ENCODE measurements at places on chromosomes 5 and 9.

DNA sequence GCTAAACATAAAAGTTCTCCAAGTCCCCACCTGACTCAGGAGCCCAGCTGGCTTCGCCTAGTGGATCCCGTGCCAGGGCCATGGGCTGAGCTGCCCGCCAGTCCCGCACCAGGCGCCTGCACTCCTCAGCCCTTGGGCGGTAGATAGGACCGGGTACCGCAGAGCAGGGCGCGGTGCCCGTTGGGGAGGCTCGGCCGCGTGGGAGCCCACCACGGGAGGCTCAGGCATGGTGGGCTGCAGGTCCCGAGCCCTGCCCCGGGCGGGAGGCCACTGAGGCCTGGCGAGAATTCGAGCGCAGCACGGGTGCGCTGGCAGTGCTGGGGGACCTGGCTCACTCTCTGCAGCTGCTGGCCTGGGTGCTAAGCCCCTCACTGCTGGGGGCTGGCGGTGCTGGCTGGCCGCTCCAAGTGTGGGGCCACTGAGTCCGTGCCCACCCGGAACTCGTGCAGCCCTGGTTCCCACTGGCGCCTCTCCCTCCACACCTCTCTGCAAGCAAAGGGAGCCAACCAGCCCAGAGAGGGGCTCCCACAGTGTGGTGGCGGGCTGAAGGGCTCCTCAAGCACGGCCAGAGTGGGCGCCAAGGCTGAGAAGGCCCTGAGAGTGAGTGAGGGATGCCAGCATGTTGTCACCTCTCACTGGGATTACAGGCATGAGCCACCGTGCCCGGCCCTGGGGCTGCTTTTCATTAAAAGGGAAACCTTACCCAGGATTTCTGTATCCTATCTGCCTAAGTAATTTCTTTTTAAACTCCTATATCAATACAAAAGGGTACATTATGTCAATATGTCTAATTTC, 9.7 kb upstream of the SPZ1 start:
- no peak overlapping the region for H3K4me3 ChIP-seq
- no peaks in the 10 kb centered on the region for H3K36me3 ChIP-seq
- H3K27ac ChIP-seq: no peak overlapping the region
- no peak for DNase-seq
- no peaks in the 10 kb centered on the region for H3K27me3 ChIP-seq

DNA sequence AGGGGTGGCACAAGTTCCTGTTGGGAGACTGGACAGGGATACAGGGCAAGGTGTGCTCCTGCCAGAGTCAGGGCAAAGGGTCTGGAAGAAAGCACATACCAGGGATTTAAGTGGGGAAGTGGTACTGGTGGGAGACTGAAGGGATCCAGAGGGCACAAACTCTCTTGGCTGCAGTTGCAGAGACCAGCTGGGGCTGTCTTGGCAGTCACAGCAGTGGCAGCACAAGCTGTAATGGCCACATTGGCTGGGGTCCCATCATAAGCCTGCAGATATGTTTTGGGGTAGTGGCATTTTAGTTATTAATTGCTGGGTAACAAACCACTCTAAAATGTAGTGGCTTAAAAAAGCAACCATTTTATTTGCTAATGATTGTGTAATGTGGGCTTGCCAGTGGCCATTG, 492.2 kb downstream of the ENC1 start:
- H3K27me3 ChIP-seq: peaks cover 21% of the 10 kb centered on the region
- H3K36me3 ChIP-seq: no peaks in the 10 kb centered on the region
- no peak overlapping the region for H3K27ac ChIP-seq
- no peak overlapping the region for H3K4me3 ChIP-seq
- no peak for DNase-seq

GRCh38 chr5:71880536-71880935, 161.5 kb downstream of the CARTPT start:
- no peak overlapping the region for H3K27ac ChIP-seq
- no peak for DNase-seq
- no peaks in the 10 kb centered on the region for H3K36me3 ChIP-seq
- no peaks in the 10 kb centered on the region for H3K27me3 ChIP-seq

DNA sequence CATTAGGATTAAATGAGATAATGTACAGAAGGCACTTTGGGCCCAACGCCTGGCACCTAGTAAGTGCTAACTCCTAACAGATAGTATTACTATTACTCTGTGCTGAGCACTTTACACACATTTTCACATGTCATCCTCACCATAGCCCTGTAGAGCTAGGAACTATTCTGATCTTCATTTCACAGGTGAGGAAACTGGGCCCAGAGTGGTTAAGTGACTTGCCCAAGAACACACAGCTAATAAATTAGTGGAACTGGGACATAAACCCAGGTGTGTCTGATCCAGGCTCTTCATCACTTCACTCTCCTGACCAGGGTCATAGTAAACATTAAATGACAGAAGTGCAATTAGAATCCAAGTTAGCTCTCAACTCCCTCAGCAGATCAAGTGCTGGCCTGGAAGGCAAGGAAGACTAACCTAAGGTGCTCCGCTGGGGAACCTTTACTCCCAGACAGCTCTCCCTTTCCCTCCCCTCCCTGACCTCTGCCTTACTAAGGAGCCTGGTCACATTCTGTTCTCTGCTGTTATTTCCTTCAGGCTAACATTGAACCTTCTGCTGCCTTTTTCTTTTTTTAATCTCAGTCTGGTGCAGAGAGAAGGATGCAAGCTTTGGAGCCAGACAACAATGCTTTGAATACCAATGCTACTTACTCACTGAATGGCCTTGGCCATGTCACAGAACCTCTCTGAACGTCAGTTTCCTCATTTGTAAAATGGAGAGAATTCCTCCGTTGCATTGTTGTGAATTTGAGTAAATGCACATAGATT, 4.1 kb upstream of the ADRA1B start:
- H3K36me3 ChIP-seq: no peaks in the 10 kb centered on the region
- peaks cover 5% of the 10 kb centered on the region for H3K4me1 ChIP-seq
- no peak for DNase-seq
- no peak overlapping the region for H3K4me3 ChIP-seq
- peaks cover 38% of the 10 kb centered on the region for H3K27me3 ChIP-seq

- peaks cover 5% of the 10 kb centered on the region for H3K27me3 ChIP-seq
- peak overlapping the region; percentile 52 for H3K4me3 ChIP-seq
- peaks cover 7% of the 10 kb centered on the region for H3K4me1 ChIP-seq
- no peak overlapping the region for H3K27ac ChIP-seq
Measured at GRCh38 chr9:133238851-133239532, 29.9 kb upstream of the OBP2B start.

GRCh38 chr9:89601306-89601705, 3.5 kb upstream of the GADD45G start:
- no peaks in the 10 kb centered on the region for H3K36me3 ChIP-seq
- no peak overlapping the region for H3K4me3 ChIP-seq
- H3K27me3 ChIP-seq: no peaks in the 10 kb centered on the region
- peaks cover 21% of the 10 kb centered on the region for H3K4me1 ChIP-seq
- no peak for DNase-seq

DNA sequence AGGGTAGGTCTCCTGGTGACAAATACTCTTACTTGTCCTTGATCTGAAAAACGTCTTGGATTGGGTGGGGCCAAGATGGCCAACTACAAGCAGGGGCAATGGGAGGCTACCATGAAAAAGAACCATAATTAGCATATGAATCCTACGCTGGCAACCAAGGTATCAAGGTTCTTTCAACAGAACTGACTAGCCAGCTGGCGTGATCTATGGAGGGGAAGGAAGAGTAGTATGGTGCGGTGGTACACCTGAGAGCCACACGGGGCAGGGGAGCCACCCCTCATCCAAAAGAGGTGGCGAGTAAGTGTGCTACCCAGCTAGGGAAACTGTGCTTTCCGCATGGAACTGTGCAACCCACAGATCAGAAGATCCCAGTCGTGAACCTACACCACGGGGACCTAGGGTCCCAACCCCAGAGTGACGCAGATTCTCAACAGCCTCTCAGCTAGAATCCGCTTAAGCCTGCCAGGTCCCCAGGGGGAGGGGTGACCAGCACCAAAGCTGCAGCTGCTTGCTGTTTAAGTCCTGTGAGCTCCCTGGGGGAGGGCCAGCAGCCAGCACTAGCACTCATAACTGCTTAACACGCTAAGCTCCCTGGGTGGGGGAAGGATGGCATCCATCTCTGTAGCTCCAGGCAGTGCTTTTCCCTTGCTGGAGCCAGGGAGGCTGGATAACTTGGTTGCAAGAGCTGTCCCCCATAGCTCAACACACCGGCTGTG, 334.8 kb downstream of the FBXL17 start:
- peaks cover 31% of the 10 kb centered on the region for H3K36me3 ChIP-seq
- no peak for DNase-seq
- no peak overlapping the region for H3K27ac ChIP-seq
- no peak overlapping the region for H3K4me3 ChIP-seq
- H3K4me1 ChIP-seq: no peaks in the 10 kb centered on the region

- peaks cover 3% of the 10 kb centered on the region for H3K27me3 ChIP-seq
- H3K36me3 ChIP-seq: no peaks in the 10 kb centered on the region
- H3K27ac ChIP-seq: no peak overlapping the region
Measured at GRCh38 chr9:116236979-116237378, 83.4 kb downstream of the PAPPA start.

GRCh38 chr9:123872710-123873109, 57.2 kb downstream of the DENND1A start:
- H3K4me3 ChIP-seq: no peak overlapping the region
- DNase-seq: no peak
- no peak overlapping the region for H3K27ac ChIP-seq
- H3K27me3 ChIP-seq: no peaks in the 10 kb centered on the region
- peaks cover 17% of the 10 kb centered on the region for H3K4me1 ChIP-seq

- peaks cover 2% of the 10 kb centered on the region for H3K4me1 ChIP-seq
- peaks cover 20% of the 10 kb centered on the region for H3K36me3 ChIP-seq
- H3K27ac ChIP-seq: peak overlapping the region; percentile 34
- no peak overlapping the region for H3K4me3 ChIP-seq
- no peak for DNase-seq
Measured at GRCh38 chr5:62473209-62473608, 60.6 kb downstream of the IPO11 start.

DNA sequence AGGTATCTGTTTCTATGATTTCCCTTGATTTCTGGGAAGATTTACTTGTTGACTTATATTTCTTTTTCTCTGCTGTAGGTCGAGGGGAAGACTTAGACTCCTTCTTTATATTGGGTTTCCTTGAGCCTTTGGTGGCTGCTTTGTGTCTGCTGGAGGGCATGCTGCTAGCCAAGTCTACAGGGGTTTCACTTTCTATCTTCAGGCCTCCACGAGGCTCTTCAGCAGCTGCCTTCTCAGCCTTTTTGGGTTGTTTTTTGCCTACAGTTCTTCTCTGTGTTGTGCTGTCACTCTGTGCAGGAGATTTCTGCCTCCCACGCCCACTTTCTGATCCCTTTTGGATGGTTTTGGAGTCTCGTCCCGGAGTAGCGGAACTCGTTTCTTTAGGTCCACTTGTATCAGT, 23.2 kb downstream of the LEAP2 start:
- peaks cover 3% of the 10 kb centered on the region for H3K4me1 ChIP-seq
- DNase-seq: no peak
- H3K27ac ChIP-seq: peak overlapping the region; percentile 62
- peaks cover 42% of the 10 kb centered on the region for H3K36me3 ChIP-seq
- no peak overlapping the region for H3K4me3 ChIP-seq

GRCh38 chr5:118552146-118552545, 436.2 kb downstream of the DTWD2 start:
- DNase-seq: no peak
- H3K27me3 ChIP-seq: no peaks in the 10 kb centered on the region
- no peaks in the 10 kb centered on the region for H3K4me1 ChIP-seq
- H3K4me3 ChIP-seq: no peak overlapping the region
- no peaks in the 10 kb centered on the region for H3K36me3 ChIP-seq
- no peak overlapping the region for H3K27ac ChIP-seq

GRCh38 chr5:61455179-61456006, 123.3 kb downstream of the ZSWIM6 start:
- H3K36me3 ChIP-seq: no peaks in the 10 kb centered on the region
- H3K27ac ChIP-seq: no peak overlapping the region
- peaks cover 5% of the 10 kb centered on the region for H3K4me1 ChIP-seq
- no peaks in the 10 kb centered on the region for H3K27me3 ChIP-seq

DNA sequence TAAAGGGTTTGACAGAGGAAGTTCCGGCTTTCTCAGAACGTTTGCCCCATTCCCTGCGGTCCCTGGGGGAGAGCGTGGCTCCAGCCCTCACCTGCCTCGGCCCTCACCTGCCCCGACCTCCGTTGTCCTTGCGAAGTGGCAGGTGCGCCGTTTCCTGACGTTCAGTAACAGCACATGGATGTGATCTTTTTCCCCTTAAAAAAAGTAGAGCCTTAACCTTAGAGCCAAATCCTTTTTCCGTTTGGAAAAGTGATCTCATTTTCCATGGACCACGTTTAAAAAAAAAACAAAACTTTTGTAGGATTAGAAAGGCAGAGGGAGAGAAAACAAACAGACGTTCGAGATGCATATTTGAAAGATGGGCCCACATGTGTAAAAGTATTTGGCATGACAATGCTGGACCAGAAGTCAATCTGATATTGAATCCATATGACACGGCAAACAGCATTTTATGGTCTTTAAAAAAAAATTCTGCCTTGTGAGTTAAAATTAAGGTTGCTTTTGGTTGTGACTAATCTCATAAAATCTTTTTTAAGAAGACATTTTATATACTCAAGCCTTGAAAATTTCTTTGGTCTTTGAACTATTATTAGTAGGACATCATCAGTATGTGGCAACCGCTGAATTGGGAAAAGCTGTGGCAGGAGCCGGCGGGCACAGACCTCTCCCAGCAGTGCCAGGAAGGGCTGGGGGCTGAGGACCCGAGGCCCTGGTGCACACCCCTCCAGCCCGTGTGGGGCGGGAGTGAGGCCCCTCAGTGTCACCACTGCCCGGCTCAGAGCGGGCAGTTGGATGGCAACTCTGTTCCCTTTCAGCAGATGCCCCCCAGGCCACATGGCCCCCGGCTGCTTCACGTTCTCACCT, 42.5 kb upstream of the EXOC3 start:
- peak overlapping the region; percentile 8 for H3K4me3 ChIP-seq
- peaks cover 16% of the 10 kb centered on the region for H3K27me3 ChIP-seq
- H3K36me3 ChIP-seq: peaks cover 19% of the 10 kb centered on the region
- H3K27ac ChIP-seq: peak overlapping the region; percentile 83
- DNase-seq: no peak

DNA sequence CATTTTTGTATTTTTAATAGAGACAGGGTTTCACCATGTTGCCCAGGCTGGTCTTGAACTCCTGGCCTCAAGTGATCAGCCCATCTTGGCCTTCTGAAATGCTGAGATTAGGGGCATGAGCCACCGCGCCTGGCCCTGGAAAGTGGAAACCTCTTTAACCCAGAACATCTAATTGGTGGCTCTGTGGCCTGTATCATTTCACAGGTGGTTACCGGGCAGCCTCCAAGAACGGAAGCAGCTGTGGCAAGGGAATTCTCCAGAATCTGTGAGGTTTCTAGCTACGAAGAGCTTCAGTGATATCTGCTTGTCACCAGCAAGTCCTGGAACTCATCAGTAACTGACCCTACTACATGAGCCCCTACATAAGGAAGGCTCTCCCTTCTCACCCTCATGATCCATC, 194.9 kb downstream of the DCP2 start:
- no peaks in the 10 kb centered on the region for H3K4me1 ChIP-seq
- H3K4me3 ChIP-seq: no peak overlapping the region
- H3K27ac ChIP-seq: no peak overlapping the region
- no peaks in the 10 kb centered on the region for H3K36me3 ChIP-seq
- no peak for DNase-seq

Data from activated CD4-positive, alpha-beta T cell treated with anti-CD3 and anti-CD28 coated beads for 36 hours (primary cell).